ENCODE measurements at places on chromosomes 5 and 9. TPM values are rescaled to one million over a fixed set of nuclear protein-coding genes. Genes with fewer than 3 reads are reported as not detected.

GRCh38 chr9:132142924-132143323, 18.9 kb upstream of the NTNG2 start:
- no peak for ATAC-seq

- ATAC-seq = peak; percentile 79
These were observed 76.8 kb downstream of the STK10 start for GRCh38 chr5:172110921-172111851.

- ATAC-seq = no peak
These were observed 21.9 kb downstream of the FGF18 start for GRCh38 chr5:171441246-171441791.

GRCh38 chr5:149114403-149115312, 26.6 kb upstream of the ABLIM3 start:
- ATAC-seq = peak; percentile 62

- ATAC-seq = no peak
These were observed 51.2 kb upstream of the PALM2AKAP2 start for GRCh38 chr9:109728686-109729300.

GRCh38 chr5:139027150-139027549, 152.0 kb upstream of the LRRTM2 start:
- ATAC-seq = peak; percentile 56

GRCh38 chr5:143094087-143094521, 309.4 kb downstream of the NR3C1 start:
- no peak for ATAC-seq

- no peak for ATAC-seq
These were observed 110.5 kb upstream of the KLF4 start for GRCh38 chr9:107600060-107600573.

GRCh38 chr9:133677126-133678010, 41.2 kb downstream of the DBH start:
- peak; percentile 98 for ATAC-seq

- no peak for ATAC-seq
These were observed 34.6 kb downstream of the RXRA start for GRCh38 chr9:134360897-134361296.

DNA sequence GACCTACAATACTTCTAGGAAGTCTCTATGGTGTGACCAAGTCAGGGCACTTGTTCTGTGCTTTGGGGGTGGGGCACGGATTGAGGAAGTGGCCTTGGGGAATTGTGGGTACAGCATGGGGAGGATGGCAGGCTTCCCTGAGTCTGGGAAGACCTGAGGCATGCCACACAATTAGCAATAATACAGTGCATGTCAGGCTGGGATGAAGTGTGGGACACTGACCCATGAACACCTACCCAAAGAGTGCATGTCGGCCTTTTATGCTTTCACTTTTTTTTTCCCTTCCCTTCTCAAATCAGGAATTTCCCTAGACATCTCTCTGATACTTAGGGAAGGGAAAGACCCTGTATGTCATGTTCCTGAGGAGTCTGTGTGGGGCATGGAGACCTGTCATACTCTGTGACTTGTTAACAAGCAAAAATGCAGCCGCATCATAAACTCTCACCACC, 146.4 kb downstream of the PALM2AKAP2 start:
- peak; percentile 35 for ATAC-seq

GRCh38 chr9:20212806-20213205, 409.5 kb downstream of the MLLT3 start:
- no peak for ATAC-seq

DNA sequence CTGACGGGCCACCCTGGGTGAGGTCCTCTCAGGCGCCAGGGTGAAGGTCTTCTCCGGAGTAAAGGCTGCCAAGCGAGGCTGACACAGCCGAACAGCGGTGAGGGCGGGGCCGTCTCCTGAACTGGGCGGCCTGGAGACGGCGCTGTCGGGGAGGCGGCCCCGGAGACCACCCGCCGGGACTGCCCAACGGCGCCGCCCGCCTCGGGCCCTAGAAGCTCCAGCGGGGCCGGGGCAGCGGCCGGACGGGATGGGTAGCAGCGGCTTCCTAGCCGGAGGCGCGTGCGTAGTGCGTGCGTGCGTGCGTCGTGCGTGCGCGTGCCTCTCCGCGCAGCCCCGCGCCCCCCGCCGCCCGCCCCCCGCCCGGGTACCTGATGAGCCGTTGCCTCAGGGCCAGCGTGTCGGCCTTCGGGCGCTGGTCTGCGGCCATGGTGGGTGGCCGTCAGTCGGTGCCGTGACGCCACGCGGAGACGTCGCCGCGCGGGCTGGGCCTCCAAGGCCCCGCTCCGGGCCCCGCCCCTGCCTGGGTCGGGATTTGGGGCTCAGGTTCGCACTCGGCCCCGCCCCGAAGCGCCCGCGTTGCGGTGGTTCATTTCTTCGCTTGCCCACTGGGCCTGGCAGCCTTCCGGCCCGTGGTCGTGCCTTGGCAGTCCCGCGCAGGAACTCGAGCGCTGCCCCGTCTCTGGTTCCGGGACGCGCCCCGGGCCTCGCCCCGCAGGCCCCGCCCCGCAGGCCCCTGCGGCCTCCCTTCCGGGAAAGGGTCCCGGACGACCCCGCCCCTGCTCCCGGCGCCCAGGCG, at the start of gene PHYKPL:
Gene PHYKPL, minus strand, starts transcription at position 679 of the 796 bp plus-strand sequence. Its CDS starts 252 bp downstream, at position 427.
- ATAC-seq = peak; percentile 80

DNA sequence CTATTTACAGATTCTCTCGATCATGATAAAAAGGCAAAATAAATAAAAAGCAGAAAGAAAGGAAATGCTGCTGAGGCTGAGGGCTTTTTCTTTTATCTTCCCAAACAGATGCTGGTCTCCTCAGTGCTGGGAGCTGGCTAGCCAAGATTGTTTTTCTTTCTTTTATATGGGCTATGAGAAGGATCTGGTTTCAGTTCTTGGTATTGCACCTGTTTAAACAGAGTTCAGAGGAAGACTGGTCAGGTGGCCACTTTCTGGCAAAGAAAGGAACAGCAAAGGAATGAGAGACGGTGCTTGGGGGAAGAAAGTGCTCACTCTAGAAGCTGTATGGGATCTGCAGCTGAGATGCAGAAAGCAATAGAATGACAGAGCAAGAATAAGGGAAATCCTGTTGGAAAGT, 88.9 kb downstream of the SLF1 start:
- no peak for ATAC-seq

DNA sequence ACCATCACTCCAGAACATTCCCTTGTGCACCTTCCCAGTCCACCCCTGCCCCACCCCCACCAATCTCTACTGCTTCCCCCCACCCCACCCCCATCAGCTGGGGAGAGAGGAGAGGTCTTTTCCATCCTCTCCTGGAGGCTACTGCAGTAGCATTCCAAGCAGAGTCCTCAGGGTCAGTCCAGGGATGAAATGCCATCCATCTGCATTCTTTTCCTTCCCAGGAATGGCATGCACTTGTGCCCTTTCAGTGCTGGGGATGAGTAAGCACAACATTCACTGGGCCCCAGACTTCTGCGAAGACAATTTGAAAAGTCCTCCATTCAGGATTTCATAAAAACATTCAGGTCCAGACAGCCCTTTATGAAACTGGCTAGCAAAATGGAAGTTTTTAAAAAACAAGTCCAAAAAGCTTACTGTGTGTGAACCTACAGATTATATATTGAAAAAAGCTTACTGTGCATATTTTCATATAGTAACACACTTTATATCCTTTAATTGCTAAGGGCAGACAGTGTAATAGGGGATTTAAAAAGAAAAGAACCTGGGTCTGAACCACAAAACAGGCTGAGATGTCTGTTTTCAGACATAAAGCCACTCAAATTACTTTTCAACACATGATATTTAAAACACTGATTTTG, 50.0 kb upstream of the GOLPH3 start:
- ATAC-seq = no peak

- peak; percentile 85 for ATAC-seq
These were observed at the start of gene CCDC152 for GRCh38 chr5:42756606-42757601. TSS of gene CCDC152 (plus strand) at chr5:42756818. CDS start at chr5:42759122, 2,304 bp downstream.

GRCh38 chr9:130698514-130698913, 4.9 kb downstream of the EXOSC2 start:
- ATAC-seq = no peak

- ATAC-seq = no peak
These were observed 372.7 kb upstream of the IRX1 start for GRCh38 chr5:3222924-3223323.

PCDHGA6 gene
- 0.06 TPM for total RNA-seq

FCN2 gene
- total RNA-seq = not detected

DAB2IP gene
- total RNA-seq = not detected

MYOT gene
- not detected for total RNA-seq

MEIKIN gene
- not detected for total RNA-seq

DOCK2 gene
- 244 TPM for total RNA-seq

PCDHB12 gene
- not detected for total RNA-seq
